ENCODE measurements at places on chromosomes 3 and 15. TPM values are rescaled to one million over a fixed set of nuclear protein-coding genes. Genes with fewer than 3 reads are reported as not detected.

The ADAMTSL3 gene
- total RNA-seq, result 0.49 TPM

The FAM98B gene
- 3.4 TPM for total RNA-seq

The P2RY13 gene
- total RNA-seq, result not detected

The GLDN gene
- under 0.01 TPM for total RNA-seq

The GOLGA6B gene
- not detected for total RNA-seq

The PCLAF gene
- 5.3 TPM for total RNA-seq

The WNT5A gene
- total RNA-seq, result 58.7 TPM

The PDZRN3 gene
- 1.0 TPM for total RNA-seq

The RHCG gene
- not detected for total RNA-seq

The KNG1 gene
- not detected for total RNA-seq

The MOBP gene
- total RNA-seq, result not detected

The CSPG4 gene
- total RNA-seq, result 22.8 TPM

The TRIM69 gene
- total RNA-seq, result 7.4 TPM

The CCDC191 gene
- 0.49 TPM for total RNA-seq

The C3orf22 gene
- total RNA-seq, result not detected

The NEK4 gene
- total RNA-seq, result 12.4 TPM

The GOLGA6L4 gene
- total RNA-seq, result 0.49 TPM

The SLC28A2 gene
- total RNA-seq, result not detected

The EIF1B gene
- total RNA-seq, result 12.4 TPM

The MYO5C gene
- 5.5 TPM for total RNA-seq

The NPAP1 gene
- not detected for total RNA-seq

The AGBL1 gene
- total RNA-seq, result not detected

The CD80 gene
- total RNA-seq, result not detected

The HCN4 gene
- total RNA-seq, result under 0.01 TPM

The VIPR1 gene
- total RNA-seq, result not detected

The RGMA gene
- 0.98 TPM for total RNA-seq

The SYNM gene
- total RNA-seq, result 4.1 TPM

The GOLGA8T gene
- total RNA-seq, result not detected

The HTR3E gene
- not detected for total RNA-seq

The GOLGA6L10 gene
- 1.3 TPM for total RNA-seq

The CKMT1A gene
- total RNA-seq, result not detected

The A4GNT gene
- total RNA-seq, result not detected

The SI gene
- not detected for total RNA-seq

The SENP8 gene
- total RNA-seq, result 1.1 TPM

The RFTN1 gene
- 96.8 TPM for total RNA-seq

The FETUB gene
- not detected for total RNA-seq

The ADAMTS7 gene
- 56.5 TPM for total RNA-seq

The EPHB3 gene
- total RNA-seq, result 0.16 TPM

The TRAK1 gene
- 22.8 TPM for total RNA-seq

The MEX3B gene
- 11.2 TPM for total RNA-seq

Data from mesangial cell (primary cell).